ENCODE measurements at places on chromosomes 7 and 10. TPM values are rescaled to one million over a fixed set of nuclear protein-coding genes. Genes with fewer than 3 reads are reported as not detected.

The TSPAN13 gene
- total RNA-seq = 8.5 TPM

- DNase-seq = no peak
These were observed 27.0 kb downstream of the ANXA8 start for GRCh38 chr10:47456794-47457527.

The CNNM1 gene
- 0.30 TPM for total RNA-seq

GRCh38 chr7:106326594-106327537, 42.1 kb upstream of the NAMPT start:
- no peak for DNase-seq

The IDE gene
- total RNA-seq = 33.1 TPM

The PROSER2 gene
- 8.0 TPM for total RNA-seq

The SPACDR gene
- total RNA-seq = 2.0 TPM

The GIMAP4 gene
- 37.9 TPM for total RNA-seq

- DNase-seq = no peak
These were observed 505 bp upstream of the FAM204A start for GRCh38 chr10:118342638-118343020.

The TCERG1L gene
- not detected for total RNA-seq

GRCh38 chr10:86288695-86289576, 77.7 kb downstream of the GRID1 start:
- no peak for DNase-seq

The SFR1 gene
- total RNA-seq = 6.5 TPM

GRCh38 chr10:105534086-105534485, 893.0 kb downstream of the SORCS3 start:
- no peak for DNase-seq

- no peak for DNase-seq
These were observed 175.3 kb upstream of the SH2B2 start for GRCh38 chr7:102111061-102112041.

The KIN gene
- total RNA-seq = 13.4 TPM

- no peak for DNase-seq
These were observed 139.7 kb downstream of the TMEM26 start for GRCh38 chr10:61313460-61313859.

GRCh38 chr7:134553976-134554375, 5.1 kb downstream of the AKR1B15 start:
- no peak for DNase-seq

DNA sequence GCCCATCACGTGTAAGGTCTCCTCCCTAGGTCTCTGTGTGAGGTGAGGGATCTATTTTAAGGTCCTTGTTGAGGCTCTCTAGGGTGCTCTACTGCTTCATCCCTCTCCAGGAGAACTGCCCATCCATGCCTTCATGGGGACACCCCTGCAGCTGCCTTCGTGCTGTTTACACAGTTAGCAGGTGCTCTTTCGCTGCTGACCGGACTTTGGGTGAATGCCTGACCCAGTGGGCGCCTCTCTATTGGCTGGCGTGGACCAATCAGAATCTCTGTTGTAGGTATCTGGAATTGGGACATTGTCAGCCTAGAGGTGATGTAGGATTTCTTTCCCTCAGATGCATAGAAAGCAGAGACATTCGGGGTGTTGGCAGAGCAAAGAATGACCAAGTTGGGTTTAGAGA, 38.7 kb upstream of the HMX3 start:
- no peak for DNase-seq

DNA sequence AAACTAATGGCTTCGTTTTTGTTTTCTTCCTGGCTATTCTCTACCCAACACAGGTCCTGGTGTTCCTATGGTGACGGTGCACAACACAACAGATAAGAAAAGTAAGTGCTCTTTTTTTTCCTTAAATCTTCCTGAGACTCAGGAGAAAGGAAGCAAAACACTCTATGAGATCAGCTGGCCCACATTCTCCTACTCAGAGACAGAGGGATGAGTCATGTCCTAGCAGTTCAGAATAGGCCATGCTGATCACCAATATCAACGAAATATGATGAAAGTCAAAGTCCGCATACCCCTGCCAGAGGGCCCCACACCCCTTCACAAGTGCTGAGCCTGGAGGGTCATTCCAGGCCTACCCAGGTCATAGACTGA, 149.2 kb downstream of the PAXIP1 start:
- DNase-seq = no peak

DNA sequence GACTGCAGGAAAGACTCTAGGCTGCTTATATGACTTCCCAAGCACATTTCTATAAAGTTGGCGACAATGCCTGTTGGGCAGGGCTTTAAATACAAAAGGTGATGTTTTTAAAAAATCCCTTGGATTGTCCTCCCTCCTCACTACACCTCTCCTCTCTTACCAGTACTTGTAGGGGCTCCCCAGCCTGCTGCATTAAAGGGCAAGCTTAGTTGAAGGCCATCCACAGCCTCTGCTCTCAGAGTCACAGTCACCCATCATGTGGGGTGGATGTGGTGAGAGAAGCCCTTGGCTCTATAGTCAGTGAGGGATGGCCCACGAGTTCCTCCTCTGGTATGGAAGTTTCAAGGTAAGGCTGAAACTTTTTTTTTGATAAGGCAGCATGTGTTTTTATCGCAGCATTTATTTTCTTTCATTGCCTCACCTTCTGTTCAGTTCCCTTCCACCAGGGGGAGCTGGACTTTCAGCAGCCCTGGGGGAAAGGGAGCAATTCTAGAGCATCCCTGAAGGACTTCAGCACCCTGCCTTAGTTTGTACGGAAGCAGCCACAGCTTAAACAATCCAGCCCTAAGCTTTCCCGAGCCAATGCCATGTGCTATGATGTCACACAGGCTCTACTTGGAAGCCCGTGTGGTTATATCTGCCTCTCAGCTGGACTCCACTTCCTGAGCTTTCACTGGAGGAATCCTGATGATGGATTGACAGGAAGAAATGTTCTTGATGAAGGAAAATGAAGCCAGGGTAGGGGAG, 131.9 kb downstream of the CALCR start:
- no peak for DNase-seq

DNA sequence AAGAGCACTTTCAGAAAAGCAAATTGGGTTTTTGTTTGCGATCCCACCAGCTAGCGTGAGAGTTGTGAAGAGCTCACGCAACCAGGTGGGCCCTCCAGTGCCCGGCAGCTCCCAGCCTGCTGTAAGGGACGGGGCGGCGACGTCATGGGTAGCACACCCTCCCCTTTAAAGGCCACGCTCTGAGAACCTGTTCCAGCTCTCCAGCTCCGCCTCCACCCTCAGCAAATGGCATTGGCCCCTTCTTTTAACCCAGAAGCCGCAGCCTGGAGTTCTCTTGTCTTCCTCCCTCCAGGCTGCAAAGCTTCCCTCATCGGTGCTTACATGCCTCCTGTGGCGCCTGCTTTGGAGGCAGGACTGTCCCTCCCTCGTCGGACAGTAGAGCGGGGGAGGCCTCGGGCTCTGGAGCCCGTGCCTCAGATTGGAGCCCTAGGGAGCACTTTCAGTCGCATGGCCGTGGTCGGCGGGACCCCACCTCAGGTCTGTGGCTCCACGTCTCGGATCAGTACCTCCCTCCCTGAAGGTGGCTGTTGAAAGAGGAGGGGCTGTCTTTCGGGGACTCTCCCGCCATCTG, 32.9 kb downstream of the WIPI2 start:
- peak; percentile 75 for DNase-seq

DNA sequence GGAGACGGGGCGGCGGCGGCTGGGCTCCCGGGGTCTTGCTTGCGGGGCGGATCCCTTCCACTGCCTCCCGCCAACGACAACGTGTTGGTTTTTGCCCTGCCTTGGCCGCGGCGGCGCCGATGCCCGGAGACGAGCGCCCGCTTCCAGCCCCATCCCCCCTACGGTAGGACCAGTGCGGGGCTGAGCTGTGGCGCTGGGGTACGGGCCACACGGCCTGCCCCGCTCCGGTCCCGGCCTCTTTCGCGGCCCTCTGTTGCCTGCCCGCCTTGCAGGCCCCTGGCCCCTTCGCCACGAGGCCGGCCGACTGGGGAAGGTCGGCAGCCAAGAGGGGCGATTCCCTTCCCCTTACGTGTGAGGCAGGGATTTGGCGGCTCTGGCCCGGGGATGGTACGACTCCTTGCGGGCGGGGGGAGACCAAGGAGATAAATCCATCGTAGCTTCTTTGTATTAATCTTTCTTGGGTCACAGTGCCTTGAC, 488 bp downstream of the EIF4H start:
- peak; percentile 71 for DNase-seq

DNA sequence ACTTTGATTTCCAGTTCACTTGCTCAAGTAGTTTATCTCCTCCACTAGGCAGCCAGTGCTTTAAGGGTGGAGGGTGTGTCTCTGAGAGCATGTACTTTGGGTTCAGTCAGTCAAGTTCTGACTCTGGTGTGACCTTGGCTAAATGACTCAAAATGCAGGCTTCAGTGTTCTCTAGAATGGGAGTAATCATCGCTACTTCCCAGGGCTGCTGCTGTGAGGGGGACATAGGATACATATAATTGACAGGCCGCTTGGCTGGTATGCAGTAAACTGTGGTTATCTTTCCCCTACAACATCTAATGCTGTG, 3.5 kb downstream of the PTPRE start:
- DNase-seq = no peak

DNA sequence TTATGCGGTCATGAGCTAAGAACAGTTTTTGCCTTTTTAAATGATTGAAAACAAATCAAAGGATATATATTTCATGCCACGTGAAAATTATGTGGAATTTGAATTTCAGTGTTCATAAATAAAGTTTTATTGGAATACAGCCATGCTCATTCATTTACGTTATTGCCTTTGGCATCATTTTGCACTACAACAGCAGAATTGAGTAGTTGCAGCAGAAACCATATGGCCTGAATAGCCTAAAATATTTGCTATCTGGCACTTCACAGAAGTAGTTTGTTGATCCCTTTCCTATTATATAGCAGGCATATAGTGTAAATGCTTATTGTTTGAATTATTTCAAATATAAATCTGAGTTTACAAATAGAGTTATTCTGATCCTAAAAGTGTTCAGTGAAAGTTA, 59.7 kb downstream of the AUTS2 start:
- no peak for DNase-seq

The KLF14 gene
- total RNA-seq = not detected

GRCh38 chr7:30634634-30635201, 40.0 kb downstream of the GARS1 start:
- DNase-seq = no peak

DNA sequence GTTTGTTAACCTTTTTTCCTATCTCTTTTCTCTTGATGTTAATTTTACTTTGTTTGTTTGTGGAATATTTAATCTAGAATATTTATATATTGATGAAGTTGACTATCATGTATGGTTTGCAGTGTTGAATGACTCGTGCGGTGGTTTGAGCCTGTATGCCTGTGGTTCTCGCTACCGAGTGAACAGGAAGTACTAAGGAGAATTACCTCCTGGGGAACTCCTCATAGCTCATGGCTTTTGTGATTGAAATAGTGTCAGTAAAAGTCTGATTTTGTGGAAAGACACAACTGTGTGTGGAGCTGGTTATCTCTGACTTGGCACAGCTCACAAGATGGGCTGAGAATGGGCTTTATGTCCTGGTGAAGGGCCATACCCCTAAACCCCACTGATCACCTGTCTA, 498.6 kb downstream of the GLRX3 start:
- no peak for DNase-seq

GRCh38 chr7:138000081-138000701, 1.7 kb downstream of the CREB3L2 start:
- DNase-seq = peak; percentile 77

GRCh38 chr7:106418526-106418925, 133.7 kb upstream of the NAMPT start:
- DNase-seq = peak; percentile 39

DNA sequence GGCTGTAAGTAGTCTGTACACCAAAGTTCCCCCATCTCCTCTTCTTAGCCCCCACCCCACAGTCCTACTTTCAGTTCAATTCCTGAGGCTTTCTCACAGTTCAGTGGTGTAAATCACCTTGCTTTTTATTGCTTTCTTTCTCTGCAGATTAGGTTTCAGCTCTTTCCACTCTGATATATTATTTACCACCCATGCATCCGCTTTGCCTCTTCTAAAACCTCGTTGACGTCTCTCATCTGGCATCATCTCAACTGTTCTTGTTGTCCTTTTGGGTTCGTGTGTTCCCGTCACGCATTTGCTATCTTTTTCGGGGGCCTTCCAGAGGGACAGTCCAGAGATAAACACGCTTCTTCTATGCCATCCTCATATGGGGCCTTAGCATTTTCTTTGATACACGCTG, 597.9 kb upstream of the DPP6 start:
- no peak for DNase-seq

DNA sequence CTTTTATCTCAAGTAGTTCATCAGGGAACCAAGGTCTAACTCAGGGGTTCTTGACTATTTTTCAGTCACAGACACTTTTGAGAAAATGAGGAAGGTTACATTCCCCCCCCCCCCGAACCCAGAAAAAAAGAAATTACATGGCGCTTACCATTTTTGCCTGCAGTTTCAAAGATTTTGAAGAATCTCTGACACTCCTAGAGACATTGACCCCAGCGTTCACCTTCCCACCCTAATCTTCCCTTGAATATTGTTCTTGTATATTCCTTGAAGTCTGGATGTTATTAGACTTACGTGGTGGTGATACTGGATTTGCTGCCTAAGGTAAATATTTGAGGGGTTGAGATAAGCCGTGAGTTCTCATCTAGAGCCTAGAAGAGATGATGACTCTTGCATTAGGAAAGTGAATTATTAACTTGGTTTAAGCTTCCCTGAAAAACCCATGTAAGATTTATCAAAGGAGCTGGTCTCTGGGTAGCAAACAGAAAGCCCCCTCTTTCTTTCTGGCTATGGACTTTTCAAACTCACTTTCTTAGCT, 245.7 kb upstream of the FOXK1 start:
- DNase-seq = no peak

DNA sequence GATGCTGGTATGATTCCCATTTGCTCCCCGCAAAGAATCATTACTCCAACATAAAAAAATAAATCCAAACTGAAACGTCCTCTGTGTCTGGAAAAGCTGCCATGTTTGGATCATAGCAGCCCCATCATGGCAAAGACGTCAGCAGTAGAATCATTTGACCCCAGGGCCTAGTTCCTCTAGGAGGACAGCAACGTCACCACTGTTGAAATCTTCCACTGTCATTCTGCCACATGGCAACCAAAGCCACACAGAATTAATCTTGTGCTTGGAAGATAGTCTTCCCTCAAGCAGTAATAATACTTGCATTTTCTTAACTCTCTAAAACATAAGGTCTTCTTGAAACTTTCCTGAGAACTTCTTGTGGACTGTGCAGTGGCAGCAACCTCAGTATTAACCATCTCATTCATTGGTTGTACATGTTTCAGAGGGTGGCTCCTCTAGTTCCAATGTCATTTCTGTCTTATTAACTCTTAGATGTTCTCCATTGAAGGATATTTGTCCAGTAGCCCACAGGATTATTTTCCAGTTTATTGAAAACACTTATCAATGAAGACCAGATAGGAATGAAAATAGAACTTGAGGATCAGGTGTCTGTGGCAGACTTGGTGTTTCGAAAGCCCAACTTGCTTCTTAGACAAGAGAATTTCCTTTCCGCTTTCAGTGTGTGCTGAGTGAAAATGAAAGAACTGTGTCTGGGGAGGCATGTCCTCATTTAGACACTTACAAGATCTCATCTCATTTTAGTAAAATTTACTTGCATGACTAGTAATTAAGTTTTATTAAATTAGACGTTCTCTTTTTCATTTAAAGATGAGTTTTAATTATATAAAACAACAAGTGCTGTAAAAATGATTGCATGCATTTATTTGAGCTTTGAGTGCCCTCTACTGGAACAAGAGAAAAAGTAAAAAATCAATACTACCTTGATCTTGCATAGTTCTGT, 28.9 kb upstream of the INHBA start:
- DNase-seq = no peak

The LRRN3 gene
- 0.62 TPM for total RNA-seq

The GALNT17 gene
- 5.8 TPM for total RNA-seq

The ERVW-1 gene
- not detected for total RNA-seq

The ENO4 gene
- not detected for total RNA-seq

Data from aorta (tissue), 5 donors.